ENCODE measurements at places on chromosomes 3 and 15.

GRCh38 chr15:54208786-54209185 is 230.5 kb downstream of the UNC13C start:
- no peak for DNase-seq

GRCh38 chr3:7439101-7439680 is 578.3 kb downstream of the GRM7 start:
- no peak for DNase-seq

DNA sequence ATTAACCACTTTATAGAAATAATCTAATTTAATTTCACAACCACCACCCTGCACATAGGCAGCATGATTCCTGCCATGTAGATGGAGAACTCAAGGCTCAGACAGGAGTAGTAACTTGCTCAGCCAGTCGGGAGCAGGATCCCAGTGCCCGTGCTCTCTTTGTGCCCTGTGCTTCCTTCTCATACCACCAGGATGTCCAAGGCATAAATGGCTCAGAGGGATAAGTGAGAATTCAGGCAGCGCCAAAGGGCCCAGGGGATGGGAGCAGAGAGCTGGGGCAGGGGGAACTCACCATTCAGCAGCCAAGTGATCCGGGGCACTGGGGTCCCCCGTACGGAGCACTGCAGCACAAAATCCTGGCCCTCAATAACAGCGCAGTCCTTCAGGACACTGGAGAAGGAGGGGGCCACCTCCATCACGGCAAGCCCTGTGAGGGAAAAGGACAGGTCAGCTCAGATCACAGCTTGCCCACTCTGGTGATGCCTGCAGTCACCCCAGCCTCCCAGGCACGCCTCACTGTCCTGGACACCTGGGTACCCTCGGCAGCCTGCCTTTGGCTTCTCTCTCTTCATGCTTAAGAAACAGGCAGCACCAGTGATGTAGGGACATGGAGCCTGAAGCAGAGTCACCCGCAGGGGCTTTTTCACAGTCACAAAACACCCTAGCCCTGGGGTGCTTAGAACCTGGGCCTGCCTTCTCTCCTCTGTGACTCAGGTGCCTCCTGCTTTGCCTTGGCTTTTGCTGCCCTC is 141.0 kb upstream of the HACD2 start:
- no peak for DNase-seq

GRCh38 chr15:71334873-71335272 is 219.6 kb downstream of the THSD4 start:
- no peak for DNase-seq

Data from hypothalamus (tissue), 51 donors.